NCI-H1436 treated with DMSO at 0.1 percent for 48 hours (cell line): ENCODE measurements at places on chromosomes 2 and 18.
A peak's percentile ranks its signal among the peaks of the same experiment; 100 is the strongest.

DNA sequence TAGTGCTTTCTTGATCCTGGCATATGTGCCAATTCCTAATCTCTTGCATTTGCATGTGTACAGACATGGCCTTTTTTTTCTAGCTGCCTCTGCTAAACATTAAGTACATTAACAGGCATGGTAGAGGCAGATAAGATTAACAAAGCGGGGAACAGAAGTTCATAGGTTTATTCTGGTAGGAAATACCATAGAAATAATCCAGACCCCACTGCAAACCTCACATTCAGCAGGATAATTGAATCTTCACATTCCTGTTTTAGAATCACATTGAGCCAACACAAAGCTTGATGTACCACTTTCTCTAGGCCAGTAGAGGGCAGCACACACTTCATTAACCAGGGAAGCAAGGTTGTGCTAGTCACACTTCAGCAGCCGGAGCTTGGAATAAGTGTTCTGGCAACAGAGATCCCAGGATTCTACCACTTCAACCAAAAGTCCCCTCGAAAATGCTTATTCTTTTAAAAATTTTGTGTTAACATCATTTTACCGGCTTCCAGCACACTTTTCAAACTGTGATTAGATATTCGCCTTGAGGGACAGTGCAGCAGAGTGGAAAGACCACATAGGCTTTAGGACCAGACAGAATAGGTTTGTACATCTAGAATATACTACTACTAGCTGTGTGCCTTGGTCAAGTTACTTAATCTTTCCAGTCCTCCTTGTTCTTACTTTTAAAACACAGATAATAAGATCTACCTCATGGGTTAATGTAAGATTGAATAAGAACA lies 420.2 kb upstream of the CHST9 start:
- DNase-seq: no peak

- no peak for DNase-seq
Observed at GRCh38 chr2:189901664-189902063, 117.4 kb downstream of the PMS1 start.

GRCh38 chr18:46712406-46712805 lies 44.4 kb downstream of the ST8SIA5 start:
- DNase-seq: no peak

DNA sequence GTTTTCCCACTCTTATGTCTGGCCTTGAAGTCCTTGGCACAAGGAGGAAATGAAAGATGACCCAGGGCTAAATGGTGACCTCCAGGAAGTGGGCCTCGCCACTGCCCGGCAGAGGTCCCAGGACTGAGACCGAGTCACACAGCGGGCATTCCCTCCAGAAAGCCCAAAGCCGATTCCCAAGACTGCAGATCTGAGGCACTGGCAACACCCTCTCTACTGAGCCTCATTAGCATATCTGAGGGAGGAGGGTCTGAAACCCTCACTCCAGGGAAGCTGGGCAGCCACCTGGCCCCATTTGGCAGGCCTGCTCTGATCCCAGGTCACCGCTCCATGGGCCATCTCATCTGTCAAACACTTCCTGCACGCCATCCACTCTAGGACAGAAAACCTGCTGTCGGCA lies 29.1 kb downstream of the FAM178B start:
- no peak for DNase-seq

GRCh38 chr18:47415881-47416280 lies 164.4 kb upstream of the SKOR2 start:
- DNase-seq: no peak

DNA sequence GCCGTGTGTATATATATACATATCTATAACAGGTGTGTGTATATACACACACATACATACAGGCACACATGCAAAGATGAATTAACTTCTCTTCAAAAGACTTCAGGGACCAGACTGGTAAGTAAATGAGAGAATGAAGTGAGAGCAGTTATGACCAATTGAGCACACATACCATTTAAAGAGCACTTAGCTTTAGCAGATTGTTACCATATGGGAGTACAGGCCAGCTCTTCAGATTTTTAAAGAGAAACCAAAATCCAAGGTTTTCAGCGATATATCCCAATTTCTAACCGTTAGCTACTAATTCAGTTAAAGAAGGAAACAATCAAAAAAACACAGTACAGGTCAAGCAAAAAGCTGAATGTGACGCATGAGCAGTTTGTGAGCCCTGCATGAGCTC lies 23.7 kb downstream of the INPP1 start:
- no peak for DNase-seq

GRCh38 chr18:59927246-59927825 lies 27.5 kb downstream of the PMAIP1 start:
- no peak for DNase-seq

DNA sequence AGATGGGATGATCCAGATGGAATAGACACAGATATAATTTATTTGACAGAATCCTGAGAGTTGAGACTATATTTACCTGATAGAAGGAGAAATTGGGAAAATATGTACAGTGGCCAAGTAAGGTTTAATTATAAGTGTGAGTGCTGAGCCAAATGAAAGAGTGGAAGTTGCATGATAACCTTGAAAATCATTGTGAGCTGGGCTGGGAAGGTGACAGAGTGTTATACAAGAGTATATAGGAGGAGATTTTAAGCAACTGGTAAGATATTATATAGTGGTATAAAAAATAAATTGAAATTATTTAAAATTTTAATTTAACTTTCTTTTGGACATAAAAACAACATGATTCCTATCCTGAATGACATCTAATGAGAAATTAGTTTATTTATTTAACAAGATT lies 340.8 kb downstream of the NUP35 start:
- DNase-seq: no peak

DNA sequence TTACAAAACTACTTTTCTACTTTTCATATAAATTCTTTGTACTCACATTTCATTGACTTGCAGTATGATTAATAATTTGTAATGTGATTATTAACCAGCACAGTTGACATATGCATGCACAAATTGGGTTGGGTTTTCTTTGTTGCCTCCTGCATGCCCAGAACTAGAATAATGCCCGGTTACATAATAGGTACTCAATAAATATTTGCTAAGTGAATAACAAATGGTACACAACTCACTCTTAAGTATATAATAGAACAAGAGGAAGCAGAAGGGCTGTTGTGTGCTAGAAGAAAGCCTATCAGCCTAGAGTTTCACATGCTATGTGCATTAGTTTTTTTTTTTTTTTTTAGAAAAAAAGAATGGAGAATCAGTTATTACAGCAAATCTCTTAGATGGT lies 9.3 kb downstream of the RDH14 start:
- DNase-seq: no peak

DNA sequence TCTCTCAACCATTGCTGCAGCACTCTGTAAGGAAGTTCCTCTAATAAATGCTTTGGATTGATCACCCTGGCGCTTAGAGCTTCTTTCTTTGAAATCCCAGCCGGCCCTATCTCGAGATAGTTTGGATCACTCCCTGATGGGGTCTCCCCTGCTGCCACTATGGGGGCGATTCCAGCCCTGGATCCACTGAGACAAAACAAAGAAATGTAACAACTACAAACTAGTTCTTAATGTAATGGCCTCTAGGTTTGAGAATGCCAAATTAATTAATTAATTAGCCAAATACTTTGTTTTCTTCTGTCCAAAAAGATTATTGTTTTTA lies 15.2 kb downstream of the SRSF7 start:
- DNase-seq: no peak

DNA sequence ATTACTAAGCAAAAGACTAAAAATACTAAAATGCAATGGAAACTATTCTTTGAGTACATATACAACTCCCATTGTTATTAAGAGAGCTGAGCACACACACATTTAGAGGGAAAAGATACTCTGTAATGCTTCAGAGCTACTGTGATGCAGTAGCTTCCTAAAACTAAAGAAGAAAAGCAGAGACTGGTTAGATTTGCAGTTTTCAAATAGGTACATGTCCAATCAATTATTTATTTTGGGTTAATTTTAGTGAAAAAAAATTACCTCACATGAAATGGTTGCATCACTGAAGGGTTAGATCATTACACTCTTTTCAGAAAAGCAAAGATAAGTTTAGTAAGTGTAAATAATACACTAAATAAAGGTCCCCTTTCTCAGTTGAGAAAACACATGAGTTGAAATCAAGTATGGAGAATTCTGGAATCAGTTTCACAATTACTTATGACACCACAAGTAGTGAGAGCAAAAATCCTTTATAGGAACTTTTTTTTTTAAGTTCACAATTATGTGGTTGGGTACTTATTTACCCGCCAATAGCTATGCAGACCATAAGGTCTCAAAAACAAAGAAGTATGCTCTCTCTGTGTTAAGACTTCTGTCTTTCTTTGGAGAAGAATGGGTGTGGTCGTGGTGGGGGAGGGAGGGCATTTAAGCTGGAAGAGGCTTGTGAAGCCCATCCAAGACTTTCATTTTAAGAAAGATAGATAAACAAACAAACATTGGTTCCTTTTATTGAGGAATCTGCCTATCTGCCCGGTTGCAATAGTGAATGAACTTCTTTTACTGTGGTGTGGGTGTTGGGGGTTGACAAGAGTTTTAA lies 25.3 kb upstream of the SERTAD2 start:
- DNase-seq: no peak

GRCh38 chr18:34767601-34768027 lies 57.5 kb downstream of the DTNA start:
- DNase-seq: no peak

- DNase-seq: no peak
Observed at GRCh38 chr2:241368643-241369042, 12.6 kb downstream of the FARP2 start.

DNA sequence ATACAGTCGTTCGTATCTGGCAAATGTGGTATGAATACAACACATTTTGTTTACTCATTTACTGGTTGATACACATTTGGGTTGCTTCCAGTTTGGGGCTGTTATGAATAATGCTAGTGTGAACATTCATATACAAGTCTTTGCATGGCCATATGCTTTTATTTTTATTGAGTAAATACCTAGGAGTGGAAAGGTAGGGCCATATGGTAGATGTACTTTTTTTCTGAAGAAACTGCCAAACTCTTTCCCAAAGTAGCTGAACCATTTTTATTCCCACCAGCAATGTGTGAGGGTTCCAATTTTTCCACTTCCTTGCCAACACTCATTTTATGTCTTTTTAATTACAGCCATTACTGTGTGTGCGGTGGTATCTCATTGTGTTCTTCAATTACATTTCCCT lies 496.2 kb upstream of the NRXN1 start:
- DNase-seq: no peak

GRCh38 chr2:38182492-38183003 lies 106.6 kb upstream of the CYP1B1 start:
- no peak for DNase-seq

- DNase-seq: no peak
Observed at GRCh38 chr2:221285148-221285547, 287.0 kb downstream of the EPHA4 start.

GRCh38 chr2:3728104-3729054 lies 25.0 kb downstream of the DCDC2C start:
- DNase-seq: no peak

DNA sequence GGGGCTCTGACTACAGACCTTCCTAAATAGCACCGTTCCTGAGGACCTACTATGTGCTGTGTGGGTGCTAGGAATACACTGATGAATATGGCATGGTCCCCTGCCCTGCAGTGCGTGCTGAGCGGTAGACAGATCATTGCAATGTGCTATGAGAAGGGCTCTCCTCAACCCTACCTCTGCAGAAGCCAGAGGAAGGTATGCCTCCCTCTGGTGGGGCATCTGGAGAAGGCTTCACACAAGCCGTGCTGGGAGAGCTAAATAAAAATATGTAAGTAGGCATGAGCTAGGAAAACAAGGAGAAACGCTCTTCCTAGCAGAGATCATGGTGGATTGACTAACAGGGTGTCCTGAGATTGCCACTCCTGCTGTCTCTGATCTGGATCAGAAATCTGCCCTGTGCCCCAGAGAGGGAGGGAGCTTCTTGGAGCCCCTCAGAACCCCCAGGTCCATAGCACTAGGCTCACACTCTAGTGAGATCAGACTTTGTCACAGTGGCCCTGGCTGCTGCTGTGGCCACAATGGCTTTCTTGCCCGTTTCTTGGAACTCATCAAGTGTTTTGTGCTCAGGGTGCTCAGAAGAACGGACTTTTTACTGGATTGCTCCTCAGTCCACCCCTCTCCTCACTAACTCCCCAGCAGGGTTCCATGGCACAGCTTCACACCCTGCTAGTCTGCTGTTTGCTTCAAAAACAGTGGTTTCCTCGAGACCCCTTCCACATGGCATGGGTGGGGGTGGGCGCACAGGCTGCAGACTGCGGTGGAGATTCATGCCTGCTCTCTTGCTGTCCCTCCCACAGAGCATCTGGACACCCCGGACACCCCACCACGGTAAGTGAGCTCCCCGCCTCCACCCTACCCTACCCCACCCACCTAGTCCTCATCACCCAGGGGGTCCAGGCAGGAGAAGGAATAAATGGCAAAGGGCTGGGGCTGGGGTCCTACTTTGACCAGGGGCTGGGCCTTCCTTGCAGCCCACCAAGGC lies 14.2 kb downstream of the SIGLEC15 start:
- no peak for DNase-seq

GRCh38 chr18:33470216-33470615 lies 29.7 kb upstream of the CCDC178 start:
- DNase-seq: no peak

DNA sequence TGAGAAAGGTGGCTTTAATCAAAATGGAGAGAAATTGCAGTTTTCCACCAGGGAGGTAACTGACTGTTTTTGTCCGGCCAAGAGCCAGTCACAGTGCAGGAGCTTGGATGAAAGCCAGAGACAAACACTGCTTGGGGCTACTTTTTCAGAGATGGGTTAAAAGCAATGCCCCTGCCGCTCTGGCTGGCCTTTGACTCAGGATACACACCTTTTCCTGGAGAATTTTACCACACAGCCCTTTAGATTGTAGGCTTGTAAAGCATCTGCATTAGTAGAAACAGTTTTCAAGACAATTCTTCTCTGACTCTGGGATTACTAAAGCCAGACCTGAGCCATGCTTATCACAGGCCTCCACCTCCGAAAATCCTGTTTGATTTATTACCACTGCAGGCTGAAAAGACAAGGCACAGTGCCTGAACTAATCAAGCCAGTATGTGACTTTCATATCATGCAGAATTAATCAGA lies 79.7 kb downstream of the CCBE1 start:
- no peak for DNase-seq

GRCh38 chr2:118925981-118926380 lies 16.0 kb upstream of the MARCO start:
- DNase-seq: no peak

GRCh38 chr2:49901202-49902065 lies 747.1 kb upstream of the FSHR start:
- DNase-seq: no peak

- DNase-seq: no peak
Observed at GRCh38 chr2:119225105-119225865, 1.7 kb downstream of the STEAP3 start.

DNA sequence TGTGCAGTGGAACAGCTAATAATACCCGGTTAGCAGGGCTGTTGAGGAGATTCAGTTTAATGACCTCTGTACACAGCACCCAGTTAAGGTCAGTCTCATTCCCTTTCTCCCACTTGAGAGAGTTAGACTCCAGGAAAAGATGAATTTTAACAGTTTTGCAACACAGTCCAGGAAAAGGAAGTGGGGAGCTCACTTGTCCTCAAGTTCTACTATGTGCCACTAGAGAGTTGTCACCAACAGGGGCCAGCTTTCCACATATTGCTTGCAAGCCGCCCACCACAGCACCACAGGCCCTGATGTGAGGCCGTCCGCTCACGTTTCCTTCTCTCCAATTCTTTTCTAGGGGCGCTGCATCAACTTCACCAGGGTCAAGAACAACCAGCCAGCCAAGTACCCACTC lies 142.1 kb downstream of the GFPT1 start:
- no peak for DNase-seq

- DNase-seq: peak; percentile 32
Observed at GRCh38 chr2:218301176-218301819, 9.0 kb upstream of the TMBIM1 start.
